A549 treated with RU486 at 1 μM for 4 hours (cell line): ENCODE measurements at places on chromosomes 6 and 20. TPM values are rescaled to one million over a fixed set of nuclear protein-coding genes. Genes with fewer than 3 reads are reported as not detected.

Gene HSPA1A
- 157 to 340 TPM (median 232 TPM) in 5 replicates for total RNA-seq

Gene MAFB
- 0.05 to 0.11 TPM (median 0.07 TPM) in 5 replicates for total RNA-seq

Gene STX11
- 1.8 to 2.9 TPM (median 2.0 TPM) in 5 replicates for total RNA-seq

Gene SLC17A2
- not detected in 5 replicates for total RNA-seq

Gene TRIM31
- total RNA-seq, result 1.6 to 3.1 TPM (median 2.3 TPM) in 5 replicates

Gene NOX3
- not detected in 5 replicates for total RNA-seq

Gene CFAP61
- total RNA-seq, result 0.16 to 0.92 TPM (median 0.47 TPM) in 4 of 5 replicates, not detected in the other

Gene SEL1L2
- not detected in 5 replicates for total RNA-seq

Gene SIRPB1
- 0.22 to 0.90 TPM (median 0.68 TPM) in 5 replicates for total RNA-seq

Gene PRPH2
- total RNA-seq, result not detected in 5 replicates

Gene GPR6
- total RNA-seq, result not detected in 5 replicates

Gene CRISP3
- 0.06 TPM in 1 of 5 replicates, not detected in the others for total RNA-seq

Gene ANKRD6
- 1.4 to 2.2 TPM (median 1.8 TPM) in 5 replicates for total RNA-seq

Gene DDO
- 0.07 to 0.12 TPM (median 0.09 TPM) in 3 of 5 replicates, not detected in the others for total RNA-seq

Gene SCAND1
- total RNA-seq, result 68.6 to 106 TPM (median 87.0 TPM) in 5 replicates

Gene PLN
- not detected in 5 replicates for total RNA-seq
